Activated CD4-positive, alpha-beta T cell treated with anti-CD3 and anti-CD28 coated beads, Interleukin-2, amount 50 U/mL, for 1 hour (primary cell): ENCODE measurements at places on chromosomes 11 and 22.

DNA sequence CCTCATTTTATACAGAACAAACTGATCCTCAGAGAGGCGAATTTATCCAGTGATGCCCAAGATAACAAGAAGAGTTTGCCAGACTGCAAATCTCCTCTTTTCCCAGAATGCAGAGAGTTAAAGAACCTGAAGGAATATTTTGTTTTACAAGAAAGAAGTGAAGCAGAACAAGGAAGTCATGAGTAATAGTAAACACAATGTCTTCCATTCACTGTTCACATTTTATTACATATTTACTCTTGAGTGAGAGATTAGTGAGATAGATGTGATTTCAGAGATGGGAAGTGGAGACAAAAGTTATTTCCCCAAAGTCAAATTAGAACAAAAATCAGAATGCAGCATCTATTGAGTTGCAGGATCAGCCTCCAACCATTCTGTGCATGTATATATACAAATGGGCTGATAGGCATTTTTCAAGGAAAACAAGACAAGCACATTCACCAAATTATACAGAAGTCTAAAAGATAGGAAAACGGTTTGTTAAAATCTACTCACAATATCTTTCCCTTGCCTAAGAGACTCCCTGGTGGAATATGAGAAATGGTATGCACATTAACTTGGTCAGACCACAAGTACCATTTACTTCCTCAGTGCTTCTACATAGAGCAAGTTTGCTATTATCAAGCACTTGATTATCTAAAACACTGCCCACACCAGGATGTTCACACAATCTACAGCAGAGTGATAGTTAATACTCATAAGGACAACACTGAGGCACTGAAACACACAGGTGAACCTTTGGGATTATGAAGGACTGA lies 12.0 kb downstream of the GUCY1A2 start:
- DNase-seq: no peak

DNA sequence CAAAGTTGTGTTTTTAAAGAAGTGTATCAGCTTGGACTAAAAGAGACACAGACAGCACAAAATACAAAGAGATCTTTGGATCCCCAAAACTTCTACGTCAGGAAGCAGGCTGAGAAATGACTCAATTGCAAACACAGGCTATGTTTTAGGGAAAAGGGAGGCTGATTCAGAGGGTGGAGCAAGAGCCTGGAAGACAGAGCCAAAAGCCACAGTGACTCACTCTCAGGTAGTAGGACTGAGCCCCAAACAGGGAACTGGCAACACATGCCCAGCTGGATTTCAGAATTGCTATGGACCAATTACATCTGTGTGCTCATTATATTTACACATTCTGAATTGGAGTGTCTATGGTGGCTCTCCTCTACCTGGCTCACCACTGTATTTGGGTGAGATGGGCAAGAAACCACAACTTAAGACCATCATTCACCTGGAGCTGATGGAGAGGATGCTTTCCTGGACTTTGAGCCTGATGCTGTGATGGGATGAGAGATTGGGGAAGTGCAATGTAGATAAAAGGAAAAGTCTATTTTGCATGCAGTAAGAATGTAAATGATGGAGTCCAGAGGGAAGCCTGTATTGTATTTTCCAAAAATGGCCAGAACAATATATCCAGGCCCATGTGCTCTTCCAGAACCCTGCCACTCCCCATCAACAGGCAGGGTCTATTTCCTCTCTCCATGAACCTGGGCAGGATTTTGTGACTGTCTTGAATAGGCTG lies 20.8 kb upstream of the LINC01488 start:
- no peak for DNase-seq

DNA sequence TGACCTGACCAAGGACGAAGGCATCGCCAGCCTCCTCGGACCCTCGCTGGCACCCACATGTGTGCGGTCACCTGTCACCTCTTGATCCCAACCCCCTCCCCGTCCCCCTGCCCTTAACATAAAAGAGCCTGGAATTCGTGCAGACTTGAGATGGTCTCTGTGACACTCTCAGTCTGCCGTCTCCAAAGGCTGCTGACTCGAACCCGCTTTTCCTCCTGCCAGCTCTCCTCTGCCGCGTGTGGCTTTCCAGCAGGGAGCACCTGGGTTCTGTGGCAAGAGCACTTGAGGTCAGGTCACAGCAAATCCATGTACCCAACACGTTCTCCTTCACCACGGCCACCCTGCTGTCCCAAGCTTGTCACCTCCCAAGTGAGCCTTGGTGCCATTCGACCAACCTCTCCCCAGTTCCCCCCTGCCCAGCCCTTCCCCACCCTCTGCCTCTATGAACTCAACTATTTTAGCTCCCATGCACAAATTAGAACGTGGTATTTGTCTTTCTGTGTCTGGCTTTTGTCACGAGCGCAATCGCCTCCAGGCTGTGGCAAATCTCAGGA lies 207.6 kb downstream of the BRD1 start:
- DNase-seq: no peak

GRCh38 chr11:61828629-61829407 lies 718 bp downstream of the FADS2 start:
- DNase-seq: peak; percentile 12

- no peak for DNase-seq
These were observed 15.3 kb downstream of the CLPB start for GRCh38 chr11:72418834-72419560.

DNA sequence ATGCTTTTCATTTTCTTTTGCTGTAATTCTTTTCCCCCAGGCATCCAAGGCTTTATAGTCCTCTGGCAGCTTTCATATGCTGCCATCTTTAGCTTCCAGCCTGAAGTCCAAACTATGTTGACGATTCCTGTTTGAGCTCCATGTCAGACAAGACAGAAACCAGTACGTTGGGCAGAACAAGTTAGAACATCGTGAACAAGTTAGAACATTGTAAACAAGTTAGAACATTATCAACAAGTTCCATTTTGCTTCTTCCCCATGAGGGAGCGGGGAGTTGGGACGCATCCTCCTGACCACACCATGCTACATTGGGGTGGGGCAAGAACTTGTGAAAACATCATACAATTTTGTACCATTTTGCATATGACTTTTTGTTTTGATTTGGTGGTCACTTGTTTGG lies 23.9 kb downstream of the GLB1L2 start:
- DNase-seq: no peak

- DNase-seq: no peak
These were observed 29.0 kb downstream of the PRRG4 start for GRCh38 chr11:32858731-32859130.

DNA sequence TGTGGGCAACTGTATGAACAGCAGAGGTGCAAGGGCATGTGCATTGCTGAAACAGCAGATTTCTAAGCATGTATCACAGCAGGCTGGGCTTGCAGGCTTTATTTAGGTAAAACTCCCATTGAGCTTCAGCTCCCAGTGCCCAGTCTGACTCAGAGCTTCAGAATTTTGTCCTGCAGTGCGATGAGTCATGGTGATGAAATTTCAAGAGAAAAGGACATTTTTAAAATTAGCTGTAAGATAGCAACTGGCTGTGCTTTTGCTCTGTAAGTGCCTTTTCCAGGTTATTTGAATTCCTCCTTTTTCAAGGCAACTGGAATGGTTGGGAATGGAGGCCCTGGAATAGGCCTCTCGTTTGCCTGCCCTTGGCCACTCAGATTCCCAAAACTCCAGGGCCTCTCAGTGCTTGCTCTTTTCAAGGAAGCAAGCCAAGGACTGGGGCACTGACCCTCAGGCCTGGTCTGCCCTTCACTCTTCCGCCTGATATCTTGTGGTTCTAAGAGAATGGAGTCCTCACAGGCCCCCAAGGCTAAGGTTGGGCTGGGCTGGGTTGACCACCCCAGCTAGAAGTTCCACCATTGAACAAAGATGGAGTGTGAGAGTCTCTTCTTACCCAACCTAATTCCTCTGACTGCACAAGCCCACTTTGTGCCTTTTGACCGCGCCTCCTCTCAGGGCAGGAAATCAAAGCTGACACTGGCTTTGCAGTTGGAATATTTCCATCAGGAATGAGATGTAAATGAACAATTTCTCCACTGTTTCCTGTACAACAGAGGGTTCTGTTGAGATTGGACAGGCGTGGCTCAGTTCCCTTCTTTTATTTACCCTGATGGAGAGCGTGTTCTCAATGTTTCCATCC lies 59.5 kb upstream of the PRSS23 start:
- no peak for DNase-seq

- no peak for DNase-seq
These were observed 265.7 kb downstream of the OR4C45 start for GRCh38 chr11:50298182-50298988.
